Urothelium cell line (cell line): ENCODE measurements at places on chromosomes 7 and 10.

DNA sequence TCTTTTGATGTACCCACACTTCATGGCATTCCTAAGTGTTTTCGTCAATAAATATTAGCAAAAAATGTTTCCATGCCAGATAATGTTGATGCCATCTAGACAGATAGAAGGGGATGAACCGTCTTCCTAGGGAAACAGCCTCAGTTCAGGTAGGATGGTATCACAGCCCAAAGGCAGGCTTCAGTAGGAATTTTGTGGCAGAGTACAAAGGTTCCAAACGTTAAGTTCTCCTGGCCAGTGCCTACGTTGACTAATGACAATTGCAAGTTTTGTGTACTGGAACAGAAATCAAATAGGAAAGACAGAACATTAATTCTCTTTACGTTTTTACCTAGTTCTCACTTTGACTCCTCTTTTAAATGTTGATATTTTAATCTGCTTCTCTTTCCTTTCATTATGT lies 75.0 kb downstream of the ZMYND11 start:
- no peak for DNase-seq

DNA sequence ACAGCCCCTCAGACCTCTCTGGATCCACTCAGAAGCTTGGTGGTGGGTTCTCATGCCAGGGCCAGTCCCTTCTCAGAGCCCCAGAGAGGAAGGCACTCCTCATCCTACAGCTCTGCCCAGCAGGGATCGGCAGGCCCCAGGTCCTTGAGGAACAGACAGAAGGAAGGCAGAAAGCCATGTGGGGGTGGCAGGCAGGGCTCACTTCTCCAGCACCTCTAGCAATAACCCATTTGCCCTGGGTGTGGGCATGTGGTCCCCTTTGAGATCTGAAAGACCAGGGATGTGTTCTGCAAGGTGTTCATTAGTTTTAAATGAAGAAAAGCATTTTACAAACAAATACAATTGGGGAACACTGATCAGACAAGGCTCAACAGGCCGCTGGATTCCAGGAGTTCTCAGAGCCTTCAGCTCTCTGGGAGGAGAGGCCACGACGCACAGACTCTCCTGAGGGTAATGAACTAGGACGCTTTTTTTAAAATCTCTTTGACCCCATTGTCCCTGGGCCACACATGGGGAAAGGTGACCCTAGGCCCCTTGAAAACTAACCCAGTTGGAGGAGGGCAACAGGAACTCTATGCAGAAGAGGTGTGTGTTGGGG lies 40.6 kb downstream of the LDB3 start:
- DNase-seq, result no peak

DNA sequence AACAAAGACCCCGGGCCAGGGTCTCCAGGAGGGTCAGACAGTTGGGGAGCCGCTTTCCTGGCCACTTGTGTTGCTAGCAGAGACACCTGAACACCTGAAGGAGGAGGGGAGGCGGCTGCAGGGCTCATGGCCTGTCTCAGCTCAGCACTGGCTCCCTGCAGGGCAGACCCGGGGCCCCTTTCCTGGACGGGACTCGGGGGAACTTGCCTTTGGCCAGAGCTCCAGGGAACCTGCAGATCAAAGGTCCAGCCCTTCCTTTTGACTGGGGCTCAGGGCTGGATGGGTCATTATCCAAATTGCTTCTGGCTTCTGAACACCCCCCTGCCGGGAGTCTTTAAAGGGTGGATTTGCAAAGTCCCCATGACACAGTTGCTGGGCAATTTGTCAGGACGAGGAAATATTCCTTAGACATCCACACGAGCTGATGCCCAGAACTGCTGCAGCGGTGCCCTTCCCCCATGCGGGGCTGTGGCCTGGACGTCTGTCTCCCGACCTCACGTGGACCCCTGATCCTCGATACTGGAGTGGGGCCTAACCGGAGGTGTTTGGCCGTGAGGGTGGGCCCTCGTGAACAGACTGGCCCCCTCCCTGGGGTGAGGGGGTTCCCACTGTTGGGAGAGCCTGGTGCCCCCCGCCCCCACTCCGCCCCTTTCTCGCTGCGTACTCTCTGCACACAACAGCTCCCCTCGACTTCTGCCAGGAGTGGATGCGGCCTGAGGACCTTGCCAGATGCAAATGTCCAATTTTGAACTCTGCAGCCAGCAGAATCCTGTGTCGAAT lies 194.3 kb downstream of the ELFN1 start:
- DNase-seq, result no peak

DNA sequence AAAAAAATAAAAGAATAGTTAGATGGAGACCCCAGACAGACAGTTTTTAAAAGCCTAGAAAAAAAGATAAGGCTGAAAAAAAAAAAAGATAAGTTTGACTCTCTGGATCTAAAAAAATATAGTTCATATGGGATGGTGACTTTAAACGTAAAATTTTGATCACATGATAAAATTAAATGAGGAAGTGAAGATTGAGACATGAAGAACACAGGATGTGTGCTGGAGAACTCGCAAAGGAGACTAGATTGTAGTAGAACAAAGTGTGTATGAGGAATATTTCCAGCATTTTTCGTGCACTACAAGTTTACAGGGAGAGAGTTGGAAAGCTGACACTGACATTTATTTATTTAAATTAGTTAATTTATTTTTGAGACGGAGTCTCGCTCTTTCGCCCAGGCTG lies 286.4 kb downstream of the PRPF18 start:
- no peak for DNase-seq

- no peak for DNase-seq
Measured at GRCh38 chr7:27101957-27102580, 414 bp downstream of the HOXA2 start.

- DNase-seq, result no peak
Measured at GRCh38 chr10:126073606-126074005, 177.2 kb downstream of the FANK1 start.

GRCh38 chr7:99990460-99990852 lies 14.6 kb upstream of the AZGP1 start:
- no peak for DNase-seq

GRCh38 chr10:72106154-72106849 lies 18.0 kb upstream of the SPOCK2 start:
- DNase-seq, result no peak

DNA sequence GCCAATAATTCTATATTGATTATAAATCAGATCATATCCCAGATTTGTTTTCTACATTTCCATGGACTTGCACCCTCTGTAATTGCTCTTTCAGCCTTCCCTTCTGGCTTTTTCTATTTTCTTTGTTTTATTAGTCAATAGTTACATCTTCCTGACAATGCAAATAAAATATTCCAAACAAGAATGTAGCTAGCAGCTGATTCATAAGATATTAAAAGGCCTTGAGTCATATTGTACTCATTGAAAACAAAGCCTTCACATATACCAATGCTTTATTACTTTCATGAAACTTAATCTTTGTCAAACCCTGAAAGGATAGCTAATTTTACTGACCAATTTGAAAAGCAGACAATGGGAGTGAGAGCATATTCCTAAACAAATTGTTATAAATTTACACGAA lies 10.7 kb upstream of the SFMBT2 start:
- no peak for DNase-seq

DNA sequence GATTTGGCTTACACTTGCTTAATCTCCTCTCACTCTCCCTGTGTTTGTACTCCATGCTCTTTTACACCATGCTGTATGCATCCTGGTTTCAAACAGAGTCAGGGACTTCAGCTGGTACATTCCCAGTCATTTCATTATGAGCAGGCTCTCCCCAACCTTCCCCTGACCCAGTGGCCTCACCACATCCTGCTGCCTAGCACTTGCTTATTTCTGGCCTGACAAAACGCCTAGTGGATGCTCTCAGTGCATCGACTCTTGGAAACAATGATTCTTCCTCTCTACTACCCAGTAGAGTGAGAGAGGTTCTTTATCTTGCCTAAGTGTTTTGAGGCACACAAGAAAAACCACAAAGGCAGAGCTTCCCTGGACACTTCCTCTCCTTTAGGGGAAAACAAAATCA lies 63.4 kb downstream of the CAV1 start:
- DNase-seq, result peak; percentile 41

- DNase-seq, result peak; percentile 34
Measured at GRCh38 chr7:27605689-27606269, 56.9 kb downstream of the HIBADH start.
